NCI-H774 (cell line): ENCODE measurements at places on chromosomes 5 and 9.

DNA sequence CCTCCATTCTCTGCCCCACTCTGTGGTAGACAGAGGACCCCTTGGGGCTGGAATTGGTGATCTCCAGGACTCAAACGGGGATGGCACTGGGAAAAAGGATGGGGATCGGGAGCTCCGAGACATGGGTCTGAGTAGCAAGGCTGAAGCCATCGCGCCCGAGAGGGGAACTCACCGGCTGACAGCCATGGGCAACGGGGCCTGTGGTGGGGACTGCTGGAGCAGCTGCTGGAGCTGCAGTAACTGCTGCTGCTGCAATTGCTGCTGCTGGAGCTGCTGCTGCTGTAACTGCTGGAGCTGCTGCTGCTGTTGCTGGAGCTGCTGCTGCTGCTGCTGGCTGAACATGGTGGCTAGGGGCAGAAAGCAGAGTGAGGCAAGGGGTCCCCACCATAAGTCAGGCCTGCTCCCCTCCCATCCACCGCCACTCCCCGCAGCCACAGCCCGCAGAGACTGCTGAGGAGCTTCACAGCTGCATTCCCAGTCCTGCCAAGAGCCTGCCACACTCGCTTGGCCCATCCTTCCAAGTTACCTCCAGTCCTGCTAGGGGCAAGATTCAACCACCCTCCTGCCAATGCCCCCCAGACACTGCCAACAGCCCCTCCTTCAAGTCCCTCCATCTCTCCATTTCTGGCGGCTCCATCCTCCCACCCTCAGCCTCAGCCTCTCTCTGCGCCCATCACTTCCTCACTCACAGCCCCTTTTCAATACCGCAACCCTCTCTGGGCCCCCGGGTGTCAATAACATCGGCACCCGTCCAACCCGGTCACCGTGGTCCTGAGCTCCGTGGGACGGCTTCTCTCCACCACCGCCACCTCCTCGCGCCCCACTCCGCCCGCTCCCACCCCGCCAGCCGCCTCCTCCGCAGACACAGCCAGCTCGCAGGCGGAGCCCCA, 611 bp downstream of the CIZ1 start:
- DNase-seq = no peak

DNA sequence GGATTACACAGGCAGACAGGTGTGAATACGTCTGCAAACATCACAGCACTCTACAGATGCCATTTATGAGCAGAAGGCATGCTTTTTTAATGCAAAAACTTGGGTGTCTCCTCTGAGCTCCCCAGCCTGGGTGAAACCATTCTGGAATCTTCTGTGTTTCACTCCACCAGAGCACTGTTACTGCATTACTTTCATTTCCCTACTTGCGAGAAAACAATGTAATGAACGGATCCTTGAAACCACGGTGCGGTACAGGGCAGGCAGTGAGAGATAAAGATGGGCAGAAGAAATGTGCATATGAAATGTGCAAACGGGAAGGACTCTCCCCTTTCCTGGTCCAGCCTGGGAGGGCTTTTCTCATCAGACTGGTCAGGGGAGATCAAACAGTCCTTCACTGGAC, 584.3 kb upstream of the KLF4 start:
- DNase-seq = no peak

DNA sequence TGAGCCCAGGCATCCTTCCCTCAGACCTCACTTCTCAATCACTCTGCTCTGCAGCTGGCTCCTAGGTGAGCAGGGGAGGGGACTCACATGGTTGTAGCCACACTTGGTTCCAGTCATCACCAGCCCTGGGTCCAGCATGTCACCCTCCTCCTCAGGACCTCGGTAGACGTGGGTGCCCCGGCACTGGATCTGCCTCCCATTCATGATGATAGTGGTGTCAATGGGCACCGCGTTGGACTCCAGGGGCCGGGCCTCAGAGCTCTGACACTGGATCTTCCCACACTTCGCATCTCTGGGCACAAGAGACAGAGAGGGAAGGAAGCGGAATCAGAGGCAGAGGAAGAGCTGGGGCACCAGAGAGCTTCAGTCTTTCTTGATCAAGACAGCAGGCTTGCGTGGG, 32.9 kb downstream of the NIPAL4 start:
- no peak for DNase-seq

- no peak for DNase-seq
Measured at GRCh38 chr9:114799925-114800324, 5.9 kb downstream of the TNFSF15 start.
